Amniotic stem cell (primary cell): ENCODE measurements at places on chromosomes 3 and 15.
A peak's percentile ranks its signal among the peaks of the same experiment; 100 is the strongest.

GRCh38 chr3:150223558-150223957, 184.5 kb upstream of the TSC22D2 start:
- DNase-seq = no peak

DNA sequence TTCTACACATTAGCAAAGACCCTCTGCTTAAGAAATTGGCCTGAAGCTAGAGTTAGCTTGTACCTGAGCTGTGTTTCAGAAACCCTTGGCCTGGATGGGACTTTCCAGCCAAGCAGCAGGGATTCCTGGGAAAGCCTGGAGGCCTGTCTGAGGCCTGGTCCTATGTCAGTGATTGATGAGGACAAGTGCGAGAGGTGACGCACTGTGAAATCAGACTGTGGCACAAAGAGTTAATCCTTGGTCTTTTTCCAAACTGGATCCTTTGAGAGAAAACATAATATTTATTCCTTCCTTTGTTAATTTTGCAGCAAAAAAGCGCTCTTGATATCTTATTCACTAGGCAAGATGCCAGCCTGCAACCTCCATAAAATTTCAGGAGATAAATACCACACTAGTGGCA, 225.0 kb upstream of the ATP11B start:
- DNase-seq = no peak

GRCh38 chr3:147008886-147009285, 397.5 kb downstream of the ZIC4 start:
- DNase-seq = no peak

DNA sequence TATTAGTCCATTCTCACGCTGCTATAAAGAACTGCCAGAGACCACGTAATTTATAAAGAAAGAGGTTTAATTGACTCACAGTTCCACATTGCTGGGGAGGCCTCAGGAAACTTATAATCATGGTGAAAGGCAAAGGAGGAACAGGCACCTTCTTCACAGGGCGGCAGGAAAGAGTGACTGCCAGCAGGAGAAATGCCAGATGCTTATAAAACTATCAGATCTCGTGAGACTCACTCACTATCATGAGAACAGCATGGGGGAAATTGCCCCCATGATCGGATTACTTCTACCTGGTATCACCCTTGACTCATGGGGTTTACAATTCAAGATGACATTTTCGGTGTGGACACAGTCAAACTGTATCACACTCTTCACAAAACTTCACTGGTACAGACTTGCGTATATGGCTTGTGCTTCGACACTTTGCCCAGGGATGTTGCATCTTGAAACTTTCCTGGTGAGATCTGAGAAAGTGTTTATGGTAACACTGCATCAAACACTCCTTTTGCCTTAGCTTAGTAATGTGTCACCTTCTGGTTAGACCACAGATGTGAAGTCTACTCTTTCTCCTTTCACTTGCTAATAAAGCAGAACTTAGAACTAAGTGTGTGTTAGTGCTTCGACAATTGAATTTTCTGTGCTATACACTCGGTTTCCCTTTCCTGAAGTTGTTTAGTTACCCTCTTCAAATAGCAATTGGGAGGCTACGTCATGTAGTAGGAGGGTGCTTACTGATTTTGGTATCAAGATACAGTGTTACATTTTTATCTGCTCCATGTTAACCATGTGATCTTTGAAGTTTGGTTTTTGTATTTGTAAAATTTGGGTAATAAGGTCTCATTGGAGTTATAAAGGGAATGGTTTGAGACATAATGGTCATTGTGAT, 185.7 kb downstream of the LPP start:
- no peak for DNase-seq

DNA sequence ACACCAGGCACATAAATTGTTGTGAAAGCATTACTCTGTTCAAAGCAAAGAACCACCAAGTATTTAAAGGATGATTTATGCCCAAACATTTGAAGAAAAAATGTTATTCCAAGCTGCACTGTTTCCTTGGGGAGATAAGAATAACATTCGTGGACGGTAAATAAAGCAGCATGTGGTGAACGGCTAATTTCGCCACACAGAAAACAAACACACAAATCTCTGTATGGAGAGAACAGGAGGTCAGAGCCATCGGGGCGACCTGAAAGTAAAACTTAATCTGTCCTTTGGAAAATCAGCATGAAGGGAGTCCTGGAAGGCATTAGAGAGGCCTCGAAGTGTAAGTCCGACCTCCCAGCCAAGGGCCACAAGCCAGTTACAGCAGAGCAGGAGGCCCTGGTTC, 27.1 kb upstream of the GABRG3 start:
- DNase-seq = no peak

- DNase-seq = no peak
Observed at GRCh38 chr15:101078669-101079323, 159.6 kb downstream of the LRRK1 start.

DNA sequence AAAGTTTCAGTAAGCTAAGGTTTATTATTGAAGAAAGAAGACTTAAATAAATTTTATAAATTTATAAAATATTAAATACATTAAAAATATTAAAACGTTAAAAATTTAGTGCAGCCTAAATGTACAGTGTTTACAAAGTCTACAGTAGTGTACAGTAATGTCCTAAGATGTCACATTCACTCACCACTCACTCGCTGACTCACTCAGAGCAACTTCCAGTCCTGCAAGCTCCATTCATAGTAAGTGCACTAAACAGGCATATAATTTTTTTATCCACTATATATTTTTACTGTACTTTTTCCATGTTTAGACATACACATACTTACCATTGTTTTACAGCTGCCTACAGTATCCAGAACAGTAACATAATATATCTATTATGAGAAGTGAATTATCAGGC, 51.5 kb downstream of the TJP1 start:
- no peak for DNase-seq

- no peak for DNase-seq
Observed at GRCh38 chr3:11969986-11970385, 34.2 kb upstream of the SYN2 start.

- no peak for DNase-seq
Observed at GRCh38 chr3:189806171-189806951, 175.2 kb downstream of the TP63 start.

GRCh38 chr3:129442486-129442885, 2.5 kb downstream of the IFT122 start:
- DNase-seq = no peak

GRCh38 chr3:120710369-120710768, 28.3 kb upstream of the HGD start:
- no peak for DNase-seq

- DNase-seq = peak; percentile 41
Observed at GRCh38 chr3:113287803-113288648, 76.7 kb downstream of the BOC start.

GRCh38 chr3:11989383-11990038, 14.7 kb upstream of the SYN2 start:
- no peak for DNase-seq

DNA sequence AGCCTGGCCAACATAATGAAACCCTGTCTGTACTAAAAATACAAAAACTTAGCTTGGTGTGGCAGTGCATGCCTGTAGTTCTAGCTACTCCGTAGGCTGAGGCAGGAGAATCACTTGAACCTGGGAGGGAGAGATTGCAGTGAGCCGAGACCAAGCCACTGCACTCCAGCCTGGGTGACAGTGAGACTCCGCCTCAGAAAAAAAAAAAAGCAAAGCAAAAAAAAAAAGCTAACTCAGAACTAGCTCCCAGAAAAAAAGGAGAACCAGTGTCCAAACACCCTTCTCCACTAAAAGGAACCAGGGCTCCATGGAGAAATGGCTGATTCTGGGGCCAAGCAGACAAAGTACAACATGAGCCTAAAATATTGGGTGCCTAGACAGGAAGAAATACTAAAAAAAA, 16.7 kb upstream of the CRTC3 start:
- no peak for DNase-seq

DNA sequence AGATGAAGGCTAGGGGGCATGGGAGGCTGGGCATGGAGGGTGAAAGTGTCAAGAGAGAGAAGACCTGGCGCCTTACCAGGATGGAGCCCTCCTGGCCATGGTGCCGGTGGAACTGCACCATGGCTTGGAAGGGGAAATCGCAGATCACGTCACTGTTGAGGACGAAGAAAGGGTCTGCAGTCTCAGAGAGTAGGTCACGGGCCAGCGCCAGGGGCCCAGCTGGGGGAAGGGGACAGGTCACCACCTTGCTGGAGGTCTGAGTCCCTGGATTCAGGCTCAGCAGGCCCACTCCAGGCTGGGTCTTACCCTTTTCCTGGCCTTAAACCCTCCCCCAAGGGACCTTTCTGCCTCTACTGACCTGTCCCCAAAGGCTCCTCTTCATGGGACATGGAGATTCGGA, 855 bp downstream of the GMPPB start:
- no peak for DNase-seq

DNA sequence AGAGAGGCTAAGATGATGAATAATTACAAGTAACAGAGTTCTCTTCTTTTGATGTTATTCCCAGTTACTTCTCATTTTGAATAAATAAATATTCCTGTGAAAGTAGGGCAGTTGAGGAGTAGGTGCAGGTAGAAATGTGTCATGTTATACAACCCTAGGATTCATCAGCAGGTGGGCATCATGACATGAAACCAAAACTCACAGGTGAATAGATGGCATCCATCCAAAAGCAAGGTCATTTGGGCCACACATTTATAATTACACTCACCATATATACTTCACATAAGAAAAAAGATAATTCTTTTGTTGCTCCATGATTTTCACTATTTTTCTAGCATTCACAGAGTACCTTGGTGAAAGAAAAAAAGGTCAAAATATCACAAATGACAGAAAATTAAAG, 273.6 kb downstream of the ZBBX start:
- no peak for DNase-seq

DNA sequence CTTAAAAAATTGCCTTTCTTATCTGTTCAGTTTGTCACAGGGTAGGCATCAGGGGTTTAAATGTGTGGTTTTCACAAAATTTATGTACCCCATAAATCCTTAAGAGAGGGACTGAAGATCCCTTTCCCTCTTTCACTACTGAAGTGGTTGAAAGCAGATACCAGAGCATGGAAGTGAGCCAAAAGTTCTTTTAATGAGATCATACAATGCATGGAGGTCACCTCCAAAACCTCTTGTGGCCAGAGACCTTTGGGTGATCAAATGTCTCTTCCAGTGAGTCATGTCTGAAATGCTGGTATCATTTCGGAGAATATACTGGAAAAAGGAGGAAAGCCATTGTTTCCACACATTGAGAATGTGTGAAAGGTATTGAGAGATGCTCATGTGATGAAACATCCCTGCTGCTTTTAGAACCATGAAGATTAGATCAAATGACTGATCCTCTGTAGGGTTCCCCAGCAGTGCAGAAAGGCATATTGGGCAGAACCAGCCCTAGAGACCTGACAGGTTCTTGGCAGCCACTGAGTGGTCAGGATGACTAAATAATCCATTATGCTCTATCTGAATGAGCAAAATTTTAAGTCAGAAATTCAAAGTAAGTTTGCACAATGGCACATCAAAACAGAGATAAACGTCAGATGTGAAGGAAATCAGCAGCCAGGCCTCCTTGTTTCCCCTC, 165.8 kb upstream of the SLC2A2 start:
- DNase-seq = peak; percentile 32

DNA sequence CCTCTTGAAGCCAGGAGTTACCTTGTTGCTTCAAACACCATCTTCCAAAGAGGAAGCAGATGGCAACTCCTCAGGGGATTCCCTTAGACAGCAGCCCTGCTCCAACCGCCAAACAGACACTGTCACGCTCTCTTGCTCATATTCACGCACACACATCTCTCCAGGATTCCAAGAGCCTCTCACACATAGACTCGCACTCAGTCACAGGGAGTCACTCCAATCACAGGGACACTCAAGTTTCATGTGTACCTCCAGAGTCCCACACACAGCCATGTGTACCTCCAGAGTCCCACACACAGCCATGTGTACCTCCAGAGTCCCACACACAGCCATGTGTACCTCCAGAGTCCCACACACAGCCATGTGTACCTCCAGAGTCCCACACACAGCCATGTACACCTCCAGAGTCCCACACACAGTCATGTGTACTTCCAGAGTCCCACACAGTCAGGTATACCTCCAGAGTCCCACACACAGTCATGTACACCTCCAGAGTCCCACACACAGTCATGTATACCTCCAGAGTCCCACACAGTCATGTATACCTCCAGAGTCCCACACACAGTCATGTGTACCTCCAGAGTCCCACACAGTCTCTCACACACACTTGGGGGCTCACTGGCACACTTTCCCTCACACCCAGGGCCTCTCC, 6.1 kb downstream of the VWA5B2 start:
- no peak for DNase-seq

GRCh38 chr3:49378249-49378895, 20.2 kb upstream of the GPX1 start:
- DNase-seq = peak; percentile 35

DNA sequence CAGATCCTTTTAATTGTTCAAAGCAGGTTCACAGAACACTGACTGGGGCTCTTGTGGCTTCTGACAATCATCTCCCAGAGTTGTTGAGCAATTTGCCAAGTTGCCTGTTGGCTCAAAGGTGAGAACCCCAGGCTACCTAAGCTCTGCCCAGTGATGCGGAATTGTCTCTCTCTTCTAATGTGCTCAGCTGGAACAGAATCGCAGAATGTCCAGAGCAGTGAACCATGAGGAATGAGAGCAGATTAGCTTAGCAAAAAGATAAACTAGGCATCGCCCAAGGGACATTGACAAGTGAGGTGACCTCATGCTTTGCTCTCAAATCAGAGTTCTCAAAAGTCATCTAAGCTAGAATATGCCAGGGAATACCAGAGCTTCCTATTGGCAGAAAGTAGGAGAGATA, 148.1 kb downstream of the WDR76 start:
- no peak for DNase-seq

DNA sequence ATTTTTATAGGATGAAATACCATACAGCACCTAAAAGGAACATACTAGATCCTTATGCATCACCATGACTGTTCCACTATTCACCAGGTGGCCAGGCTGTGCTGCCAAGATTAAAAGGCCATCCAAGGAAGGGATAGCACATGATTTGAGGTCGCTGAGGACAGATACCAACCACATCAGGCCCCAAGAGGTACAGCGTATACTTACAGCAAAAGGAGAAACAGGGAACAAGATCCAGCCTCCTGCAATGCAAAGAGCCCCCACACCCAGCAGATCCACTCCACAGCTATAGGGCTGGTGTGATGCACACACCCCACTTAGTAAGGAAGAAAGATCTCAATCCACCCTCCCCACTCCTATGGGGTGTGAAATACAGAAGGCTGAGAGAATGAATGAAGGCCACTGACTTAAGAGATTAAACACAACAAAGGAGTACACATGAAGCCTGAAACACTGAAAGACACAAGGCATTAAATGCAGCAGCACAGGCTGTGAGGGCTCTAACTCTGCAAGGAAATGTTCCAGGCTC, 32.0 kb upstream of the ZNF445 start:
- no peak for DNase-seq

- DNase-seq = no peak
Observed at GRCh38 chr3:134314588-134315285, 59.5 kb downstream of the AMOTL2 start.

GRCh38 chr15:38145651-38146111, 107.0 kb upstream of the SPRED1 start:
- DNase-seq = no peak

GRCh38 chr15:96728591-96728990, 398.1 kb downstream of the NR2F2 start:
- no peak for DNase-seq

GRCh38 chr15:83919319-83919830, 265.5 kb downstream of the ADAMTSL3 start:
- no peak for DNase-seq
